PC-9 (cell line): ENCODE measurements at places on chromosomes 11 and 22. TPM values are rescaled to one million over a fixed set of nuclear protein-coding genes. Genes with fewer than 3 reads are reported as not detected.

- no peak overlapping the region for H3K4me3 ChIP-seq
- H3K27me3 ChIP-seq: no peaks in the 10 kb centered on the region
- no peak for DNase-seq
- H3K36me3 ChIP-seq: no peaks in the 10 kb centered on the region
- no peak overlapping the region for H3K27ac ChIP-seq
Measured at GRCh38 chr11:12840871-12841660, 166.8 kb downstream of the TEAD1 start.

GRCh38 chr22:28229566-28230485 lies 310.8 kb upstream of the PITPNB start:
- H3K4me3 ChIP-seq: no peak overlapping the region
- no peaks in the 10 kb centered on the region for H3K36me3 ChIP-seq

DNA sequence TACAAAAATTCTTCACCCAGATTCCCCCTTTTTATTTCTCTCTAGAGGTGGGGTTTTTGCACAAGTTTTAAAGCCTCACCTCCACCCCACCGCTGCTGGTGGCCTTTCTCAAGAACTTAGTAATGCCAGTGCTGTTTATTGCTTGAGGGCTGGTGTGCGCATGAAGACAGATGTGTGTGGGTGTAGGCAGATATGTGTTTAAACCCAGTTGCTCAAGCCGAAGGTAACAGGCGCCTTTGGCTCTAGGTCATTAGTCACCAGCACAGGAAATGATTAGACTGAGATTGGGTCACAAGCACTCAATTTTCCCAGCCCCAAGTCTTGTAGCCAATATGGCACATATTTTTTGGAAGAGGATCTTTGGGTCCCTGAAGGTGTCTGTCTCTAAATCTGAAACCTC lies 2.7 kb upstream of the CLMP start:
- no peaks in the 10 kb centered on the region for H3K36me3 ChIP-seq

- no peaks in the 10 kb centered on the region for H3K27me3 ChIP-seq
- H3K36me3 ChIP-seq: no peaks in the 10 kb centered on the region
Measured at GRCh38 chr11:7546324-7546791, 32.6 kb downstream of the PPFIBP2 start.

DNA sequence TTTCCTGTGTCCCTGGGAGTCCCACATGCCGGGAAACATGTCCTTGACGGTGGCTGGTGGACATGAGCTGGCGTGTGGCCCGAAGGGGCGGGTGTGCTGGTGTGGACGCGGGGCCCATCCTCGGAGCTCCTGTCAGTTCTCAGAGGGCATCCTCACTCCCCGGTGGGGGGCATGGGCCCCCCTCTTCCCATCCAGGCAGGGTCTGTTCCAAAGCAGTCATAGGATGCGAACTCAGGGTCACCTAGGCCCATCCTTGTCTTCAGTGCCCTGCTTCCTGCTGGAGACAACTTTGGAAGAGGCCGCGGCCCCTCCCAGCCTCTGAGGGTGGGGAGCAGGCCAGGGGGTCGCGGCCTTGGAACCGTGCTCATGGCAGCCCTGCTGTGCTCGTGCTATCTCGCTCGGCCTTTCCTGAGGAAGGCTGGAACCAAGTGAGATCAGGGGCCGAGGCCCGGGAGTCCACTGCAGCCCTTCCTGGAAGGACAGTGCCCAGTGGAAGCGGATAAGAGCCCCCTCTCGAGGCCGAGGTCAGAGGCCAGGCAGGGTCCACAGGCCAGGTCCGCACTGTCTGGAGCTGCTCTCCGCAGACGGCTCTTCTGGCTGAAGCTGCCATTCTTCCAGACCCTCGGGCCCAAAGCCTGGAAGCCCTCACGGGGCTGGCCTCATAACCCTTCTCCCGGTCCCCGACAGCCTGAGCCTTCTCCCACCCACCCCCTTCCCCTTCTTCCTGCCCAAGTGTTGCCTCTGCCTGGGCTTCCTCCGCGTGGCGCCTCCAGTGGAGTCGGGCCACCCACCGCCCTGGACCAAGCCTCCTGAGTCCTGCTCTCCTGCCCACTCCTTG lies 8.7 kb downstream of the GRK2 start:
- H3K36me3 ChIP-seq: 0 out of 2 replicates have a peak, but pooled peaks cover 8% of the 10 kb centered on the region
- H3K27ac ChIP-seq: no peak overlapping the region
- no peaks in the 10 kb centered on the region for H3K27me3 ChIP-seq
- no peaks in the 10 kb centered on the region for H3K4me1 ChIP-seq

GRCh38 chr11:6737872-6738466 lies 33.8 kb downstream of the OR2AG2 start:
- no peaks in the 10 kb centered on the region for H3K27me3 ChIP-seq
- no peaks in the 10 kb centered on the region for H3K4me1 ChIP-seq
- peak; percentile 36 for DNase-seq
- no peaks in the 10 kb centered on the region for H3K36me3 ChIP-seq
- H3K27ac ChIP-seq: no peak overlapping the region

GRCh38 chr11:124153821-124154220 lies 29.3 kb upstream of the OR10D3 start:
- DNase-seq: no peak
- H3K36me3 ChIP-seq: no peaks in the 10 kb centered on the region
- no peak overlapping the region for H3K4me3 ChIP-seq
- no peaks in the 10 kb centered on the region for H3K4me1 ChIP-seq

DNA sequence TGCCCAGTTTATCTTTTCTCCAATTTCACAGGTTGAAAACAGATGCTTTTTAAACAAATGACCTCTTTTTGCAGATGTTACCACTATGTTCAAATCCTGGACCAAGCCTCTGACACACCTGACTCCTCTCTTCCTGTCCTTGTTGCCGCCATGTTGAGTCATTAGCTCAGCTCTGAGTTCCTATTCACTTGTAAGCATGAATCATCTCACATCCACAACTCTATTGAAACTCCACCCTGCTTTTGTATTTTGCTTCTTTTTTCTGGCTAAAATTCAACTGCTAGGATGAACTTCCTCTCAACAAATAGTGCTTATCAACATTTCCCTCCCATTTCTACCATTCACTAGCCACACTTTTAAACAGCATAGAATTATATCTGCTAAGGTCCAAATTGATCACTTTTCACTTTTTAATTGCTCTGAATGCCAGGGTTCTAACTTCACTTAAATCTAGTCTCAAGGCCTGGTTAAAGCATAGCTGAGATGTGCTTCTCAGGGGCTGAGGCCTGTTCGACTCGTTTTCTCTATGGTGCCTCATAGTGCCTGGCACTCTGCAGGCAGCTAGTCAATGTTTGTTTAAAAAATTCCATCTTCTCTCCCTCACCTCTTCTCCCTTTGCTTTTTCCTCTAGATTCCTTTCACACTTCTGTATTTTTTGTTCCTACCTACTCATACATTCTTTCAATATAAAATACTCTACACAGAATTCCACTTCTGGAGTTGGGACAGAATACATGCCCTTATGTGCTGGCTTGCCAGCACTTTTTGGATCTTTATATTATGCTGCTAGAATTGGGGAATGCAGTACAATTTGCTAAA lies 3.9 kb downstream of the JOSD1 start:
- DNase-seq: peak; percentile 89
- peaks cover 56% of the 10 kb centered on the region for H3K4me1 ChIP-seq
- no peaks in the 10 kb centered on the region for H3K27me3 ChIP-seq
- peaks cover 43% of the 10 kb centered on the region; the same call in 1 of the 2 replicates for H3K36me3 ChIP-seq
- H3K27ac ChIP-seq: peak overlapping the region; percentile 88

GRCh38 chr11:2461956-2462542 lies 17.2 kb downstream of the KCNQ1 start:
- H3K27ac ChIP-seq: no peak overlapping the region
- H3K36me3 ChIP-seq: no peaks in the 10 kb centered on the region
- no peak for DNase-seq
- H3K4me3 ChIP-seq: no peak overlapping the region
- no peaks in the 10 kb centered on the region for H3K4me1 ChIP-seq
- peaks cover 3% of the 10 kb centered on the region; the same call in 1 of the 2 replicates for H3K27me3 ChIP-seq

DNA sequence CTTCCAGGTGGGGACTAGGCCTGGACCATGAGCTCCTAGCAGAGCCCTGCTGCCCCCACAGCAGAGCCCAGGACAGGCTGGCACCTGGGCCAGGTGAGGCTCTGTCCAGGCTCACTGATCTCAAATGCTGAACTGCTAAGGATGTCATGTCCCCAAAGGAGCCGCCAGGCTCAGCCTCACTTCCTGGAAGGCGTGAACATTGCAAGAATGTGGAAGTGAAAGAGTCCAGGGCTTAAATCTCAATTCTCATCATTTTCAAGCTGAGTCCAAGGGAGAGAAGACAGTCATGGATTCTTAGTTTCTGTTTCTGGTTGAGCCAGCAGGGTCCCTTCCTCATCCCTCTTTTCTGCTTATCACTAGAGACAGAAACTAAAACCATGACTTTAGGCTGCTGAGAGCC lies 5.0 kb downstream of the ASCL2 start:
- no peaks in the 10 kb centered on the region for H3K27me3 ChIP-seq
- no peak overlapping the region for H3K27ac ChIP-seq
- DNase-seq: no peak
- no peak overlapping the region for H3K4me3 ChIP-seq
- no peaks in the 10 kb centered on the region for H3K36me3 ChIP-seq
- H3K4me1 ChIP-seq: no peaks in the 10 kb centered on the region

DNA sequence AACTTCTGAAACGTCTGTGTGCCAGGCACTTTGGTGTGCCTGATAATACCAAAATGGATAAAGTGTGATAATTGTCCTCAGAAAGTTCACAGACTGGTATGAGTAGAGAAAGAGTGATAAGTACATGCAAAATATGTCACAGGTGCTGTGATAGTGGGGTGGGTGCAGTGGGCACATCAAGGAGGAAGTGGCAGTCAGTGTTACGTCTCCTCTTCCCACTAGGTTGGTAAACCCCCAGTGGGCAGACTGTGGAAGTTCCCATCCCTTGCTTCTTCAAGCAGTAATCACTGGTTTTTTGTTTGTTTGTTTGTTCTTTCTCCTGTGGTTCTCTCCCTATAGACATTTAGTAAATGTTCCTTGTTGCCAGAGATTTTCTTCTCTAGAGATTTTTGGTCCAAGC lies 5.4 kb downstream of the RNF121 start:
- H3K4me1 ChIP-seq: peaks cover 11% of the 10 kb centered on the region; the same call in 1 of the 2 replicates
- H3K27ac ChIP-seq: no peak overlapping the region
- H3K4me3 ChIP-seq: no peak overlapping the region
- DNase-seq: no peak

DNA sequence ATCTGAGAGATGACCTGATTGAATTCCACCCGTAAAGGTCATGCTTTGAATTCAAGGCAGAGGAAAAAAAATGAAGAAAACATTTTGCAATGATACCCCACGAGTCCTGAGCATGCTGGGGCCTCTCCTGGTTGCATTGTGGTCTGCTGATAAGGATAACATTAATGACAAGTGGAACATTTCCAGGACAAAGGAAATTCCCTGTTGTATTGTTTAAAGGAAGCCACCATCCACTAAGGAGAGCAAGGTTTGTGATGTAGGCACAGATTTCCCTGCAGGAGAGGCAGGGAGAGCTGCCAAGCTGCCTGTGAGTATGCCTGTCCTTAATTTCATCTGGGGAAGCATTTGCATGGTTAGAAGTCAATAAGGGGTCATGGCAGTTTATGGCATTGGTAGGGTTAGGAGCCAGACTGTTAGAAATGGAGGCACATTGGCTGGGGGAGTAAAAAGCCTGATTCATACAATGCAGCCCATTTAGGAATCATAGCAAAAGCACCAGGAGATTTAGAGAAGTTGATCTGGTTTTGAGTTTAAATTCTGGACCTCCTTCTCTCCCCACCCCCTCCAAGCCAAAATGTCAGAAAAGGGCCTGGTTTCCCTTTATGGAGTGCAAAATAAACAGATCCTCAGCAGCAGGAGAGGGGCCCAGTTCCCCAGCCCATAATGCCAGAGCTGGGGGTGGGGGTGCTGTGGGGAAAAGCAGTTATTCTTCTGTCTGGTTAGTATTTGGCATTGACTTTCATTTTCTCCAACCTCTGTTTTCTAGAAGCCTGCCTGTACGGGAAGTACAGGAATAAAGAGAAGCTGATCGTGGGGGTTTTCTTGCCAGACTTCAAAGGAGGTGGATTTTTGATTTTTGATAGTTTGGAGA lies 22.1 kb downstream of the FLI1 start:
- DNase-seq: no peak
- H3K36me3 ChIP-seq: no peaks in the 10 kb centered on the region
- H3K4me1 ChIP-seq: no peaks in the 10 kb centered on the region
- H3K27me3 ChIP-seq: no peaks in the 10 kb centered on the region

GRCh38 chr11:115903179-115903578 lies 399.0 kb upstream of the CADM1 start:
- peaks cover 33% of the 10 kb centered on the region for H3K27me3 ChIP-seq
- no peak for DNase-seq

DNA sequence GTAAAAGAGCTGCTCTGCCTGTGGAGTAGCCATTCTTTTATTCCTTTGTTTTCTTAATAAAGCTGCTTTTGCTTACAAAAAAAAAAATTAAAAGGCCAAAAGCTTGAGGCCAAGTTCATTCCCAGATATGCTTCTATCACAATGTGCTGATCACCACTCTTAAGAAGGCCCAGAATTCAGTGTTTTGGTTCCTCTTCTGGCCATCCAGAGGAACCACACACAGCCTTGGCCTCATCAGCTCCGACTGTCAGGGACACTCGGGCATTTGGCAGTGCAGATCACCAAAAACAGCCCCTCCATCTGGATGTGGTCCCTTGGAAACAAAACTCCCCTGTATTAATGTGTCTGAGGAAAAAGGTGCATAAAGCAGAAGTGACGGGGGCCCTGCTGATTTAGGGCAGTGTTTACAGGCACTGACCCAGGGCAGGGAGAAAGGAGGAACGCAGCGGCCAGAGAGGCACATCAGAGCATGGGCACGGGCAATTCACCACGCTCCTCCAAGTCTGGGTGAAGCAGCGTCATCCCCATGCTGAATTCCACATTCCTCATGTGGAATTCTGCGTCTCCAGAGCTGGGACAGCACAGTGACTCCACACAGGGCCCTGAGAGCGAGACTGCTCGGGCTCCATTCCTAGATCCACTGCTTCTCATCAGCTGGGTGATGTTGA lies 17.7 kb downstream of the POLDIP3 start:
- no peaks in the 10 kb centered on the region for H3K27me3 ChIP-seq
- peaks cover 32% of the 10 kb centered on the region for H3K36me3 ChIP-seq
- no peak for DNase-seq
- no peak overlapping the region for H3K4me3 ChIP-seq
- no peak overlapping the region for H3K27ac ChIP-seq
- H3K4me1 ChIP-seq: no peaks in the 10 kb centered on the region

IGLL5 gene
- total RNA-seq: not detected in 2 replicates

CD3E gene
- total RNA-seq: not detected in 2 replicates

FAM227A gene
- total RNA-seq: 8.8 and 9.8 TPM in 2 replicates

CADM1 gene
- not detected in 2 replicates for total RNA-seq

TPST2 gene
- 13.5 and 18.9 TPM in 2 replicates for total RNA-seq

TMEM218 gene
- total RNA-seq: 16.4 and 20.5 TPM in 2 replicates

CHST1 gene
- total RNA-seq: not detected in 2 replicates
